Stimulated activated memory B cell treated with anti-CD40 and anti-IgM and Interleukin-4, amounts not matched to agents 10 μg/mL and 1 μg/mL and 100 μg/mL, for 72 hours (primary cell): ENCODE measurements at places on chromosomes 1 and 21.

- ATAC-seq = no peak
Observed at GRCh38 chr1:205453466-205453865, 2.4 kb downstream of the BLACAT1 start.

DNA sequence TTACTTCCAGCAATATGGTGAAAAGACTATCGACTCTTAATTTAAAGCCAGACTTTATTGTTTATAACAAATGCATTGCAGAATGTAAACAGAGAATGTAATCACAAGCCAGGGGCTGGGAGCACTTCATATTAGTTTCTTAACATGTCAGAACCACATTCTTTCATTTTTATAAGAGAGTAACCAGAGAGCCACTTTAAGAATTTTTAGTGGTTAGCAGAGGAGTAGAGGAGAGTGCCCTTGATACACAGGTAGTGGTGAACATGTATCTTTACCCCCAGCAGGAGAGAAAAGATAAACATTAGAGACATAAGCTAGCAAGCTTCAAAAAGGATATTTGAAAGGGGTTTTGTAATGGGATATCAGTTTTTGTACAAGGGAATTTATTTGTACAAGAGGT, 11.1 kb downstream of the AMY2B start:
- no peak for ATAC-seq

DNA sequence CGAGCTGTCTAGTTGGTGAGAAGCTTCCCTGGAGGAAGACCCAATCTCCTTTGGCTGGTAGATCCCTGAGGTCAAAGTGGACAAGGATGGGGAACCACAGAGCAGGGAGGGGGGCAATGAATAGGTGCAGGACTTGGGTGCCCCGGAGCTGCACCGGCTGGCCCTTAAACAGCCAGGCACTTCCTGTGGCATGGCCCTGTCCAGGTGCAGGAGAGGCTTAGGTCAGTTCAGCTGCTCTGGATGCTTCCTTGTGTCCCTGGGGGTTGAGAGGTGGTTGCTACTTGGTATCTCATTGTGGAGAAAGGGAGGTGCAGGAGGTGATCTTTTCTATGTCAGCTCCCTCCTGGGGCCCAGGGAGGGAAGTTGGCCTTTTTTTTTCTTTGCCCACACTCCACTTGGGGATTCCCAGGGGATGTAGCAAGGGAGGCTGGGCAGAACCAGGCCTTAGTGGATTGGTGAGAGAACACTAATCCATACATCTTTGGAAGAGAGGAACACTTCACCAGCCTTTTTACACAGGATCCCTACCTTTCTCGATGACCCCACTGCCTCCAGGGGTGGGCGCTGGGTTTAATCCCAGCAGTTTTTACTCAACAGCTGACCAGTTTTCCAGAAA, 1.2 kb upstream of the ST3GAL3 start:
- no peak for ATAC-seq

GRCh38 chr21:44304877-44305293, 5.0 kb downstream of the PFKL start:
- ATAC-seq = no peak

- ATAC-seq = no peak
Observed at GRCh38 chr1:96997717-96998116, 276.1 kb downstream of the PTBP2 start.

GRCh38 chr1:11925938-11926292, 312 bp downstream of the KIAA2013 start:
- peak; percentile 47 for ATAC-seq

GRCh38 chr1:231841616-231842344, 215.2 kb downstream of the DISC1 start:
- ATAC-seq = no peak

- no peak for ATAC-seq
Observed at GRCh38 chr1:213166852-213167251, 115.8 kb downstream of the RPS6KC1 start.

GRCh38 chr1:116453481-116453880, 80.4 kb downstream of the ATP1A1 start:
- no peak for ATAC-seq

- no peak for ATAC-seq
Observed at GRCh38 chr1:164560121-164560541, 1.1 kb downstream of the PBX1 start.

DNA sequence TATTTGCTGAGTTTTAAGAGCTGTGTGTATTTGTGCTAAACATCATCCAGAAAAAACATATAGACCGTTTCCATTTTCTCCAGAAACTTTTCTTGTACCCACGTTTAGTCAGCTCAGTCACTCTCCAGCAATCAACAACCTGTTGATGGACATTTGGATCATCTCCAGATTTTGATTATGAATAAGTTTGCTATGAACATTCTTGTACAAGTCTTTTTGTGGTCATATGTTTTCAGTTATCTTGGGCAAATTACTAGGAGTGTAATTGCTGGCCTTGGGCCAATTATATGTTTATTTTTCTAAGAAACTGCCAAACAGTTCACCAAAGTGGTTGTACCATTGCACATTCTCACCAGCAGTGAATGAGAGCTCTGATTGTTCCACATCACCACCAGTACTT, 221.8 kb downstream of the CENPF start:
- no peak for ATAC-seq
